ENCODE measurements at places on chromosomes 2 and 18. TPM values are rescaled to one million over a fixed set of nuclear protein-coding genes. Genes with fewer than 3 reads are reported as not detected.

Gene TLX2
- not detected for total RNA-seq

Gene SLC4A5
- total RNA-seq, result 12.7 TPM

Gene OTOF
- 0.14 TPM for total RNA-seq

- no peak for DNase-seq
These were observed 2.4 kb downstream of the EN1 start for GRCh38 chr2:118845005-118845521.

- DNase-seq, result no peak
These were observed 246.1 kb downstream of the FSIP2 start for GRCh38 chr2:185984670-185985069.

DNA sequence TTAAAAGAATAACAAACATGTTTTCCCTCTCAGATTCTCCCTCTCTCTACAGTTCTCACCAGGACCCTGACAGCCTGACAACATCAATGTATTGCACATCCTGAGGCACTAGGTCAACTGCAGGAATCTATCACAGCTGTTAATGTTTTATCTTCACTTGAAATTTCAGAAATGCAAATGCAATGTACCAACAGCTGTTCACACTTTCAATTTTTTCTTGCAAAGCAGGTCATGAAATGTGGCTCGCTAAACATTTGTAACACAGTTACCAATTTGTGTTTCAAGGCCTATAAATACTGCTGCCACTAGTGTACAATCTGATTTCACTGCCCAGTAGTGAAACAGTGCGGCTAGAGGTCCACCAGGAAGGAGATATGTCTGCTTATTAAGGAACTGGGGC, 147.8 kb downstream of the EXOC6B start:
- no peak for DNase-seq

GRCh38 chr2:141482697-141483096, 648.1 kb downstream of the LRP1B start:
- DNase-seq, result no peak

DNA sequence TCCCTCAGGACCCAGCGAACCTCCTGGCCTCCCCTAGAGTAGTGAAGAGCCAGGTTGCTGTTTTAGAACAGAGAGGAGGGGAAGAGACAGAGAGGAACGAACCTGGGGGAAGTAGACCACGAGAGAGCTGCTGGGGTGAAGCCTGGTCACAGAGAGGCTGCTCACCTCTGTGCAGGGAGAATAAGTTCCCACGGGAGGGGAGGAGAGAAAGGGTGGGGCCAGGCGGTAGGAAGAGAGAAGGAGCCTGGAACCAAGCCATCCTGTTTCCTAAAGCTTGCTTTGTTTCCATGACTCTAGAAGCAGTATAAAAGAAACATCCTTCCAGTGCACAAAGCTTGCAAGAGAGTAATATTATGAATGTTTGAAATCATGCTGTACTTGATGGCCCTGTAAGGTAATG, 147.9 kb downstream of the MYT1L start:
- no peak for DNase-seq

GRCh38 chr18:2636126-2636631, 19.3 kb upstream of the SMCHD1 start:
- no peak for DNase-seq

GRCh38 chr18:55838841-55839240, 250.8 kb upstream of the TCF4 start:
- DNase-seq, result no peak

DNA sequence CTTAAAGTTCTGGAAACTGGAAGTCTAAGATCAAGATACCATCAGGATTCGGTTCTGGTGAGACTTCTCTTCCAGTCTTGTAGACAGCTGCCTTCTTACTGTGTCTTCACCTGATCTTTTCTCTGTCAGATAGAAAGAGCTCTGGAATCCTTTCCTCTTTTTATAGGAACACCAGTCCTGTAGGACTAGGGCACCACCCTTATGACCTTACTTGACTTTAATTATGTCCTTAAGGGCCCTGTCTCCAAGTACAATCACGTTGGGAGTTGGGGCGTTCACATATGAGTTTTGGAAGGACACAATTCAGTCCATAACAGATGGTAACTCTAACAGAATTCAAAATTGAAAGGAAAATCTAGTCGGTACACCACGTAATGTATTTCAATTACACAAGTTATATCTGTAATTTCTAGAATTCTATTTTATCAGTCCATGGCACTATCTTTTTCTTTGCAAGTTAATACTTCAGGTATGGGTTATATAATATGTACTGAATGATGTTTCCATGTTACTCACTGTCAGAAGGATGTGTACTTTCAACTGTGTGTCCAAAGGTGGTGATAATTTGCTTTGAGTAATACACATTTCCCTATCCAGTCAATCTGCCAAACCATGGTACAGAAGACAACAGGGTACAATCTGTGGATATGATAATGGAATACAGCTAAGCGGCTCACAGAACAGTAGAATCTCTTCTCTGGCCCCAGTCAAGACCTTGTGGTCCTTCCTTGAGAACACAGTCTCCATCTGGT, 1.2 kb upstream of the SCYGR5 start:
- no peak for DNase-seq

DNA sequence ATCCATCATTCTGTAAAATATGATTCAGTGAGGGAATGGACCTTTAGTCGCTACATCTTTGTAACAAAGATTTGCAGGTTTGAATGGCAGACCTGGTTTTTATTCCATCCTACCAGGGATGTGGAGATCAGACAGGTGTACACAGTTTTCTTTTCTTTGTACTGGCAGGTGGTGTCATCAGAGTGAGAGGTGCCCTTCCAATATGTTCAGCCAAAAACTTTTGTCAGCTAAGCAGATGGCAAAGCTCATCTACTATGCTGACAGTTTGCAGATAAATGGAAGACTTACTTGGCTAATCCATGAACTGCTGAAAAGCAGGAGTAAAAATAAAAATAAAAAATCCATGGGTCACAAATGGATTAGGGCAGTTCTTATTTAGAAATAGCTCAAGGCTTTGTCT, 185.5 kb upstream of the DOK6 start:
- DNase-seq, result no peak

- DNase-seq, result no peak
These were observed 337.6 kb downstream of the IRS1 start for GRCh38 chr2:226461981-226462380.

DNA sequence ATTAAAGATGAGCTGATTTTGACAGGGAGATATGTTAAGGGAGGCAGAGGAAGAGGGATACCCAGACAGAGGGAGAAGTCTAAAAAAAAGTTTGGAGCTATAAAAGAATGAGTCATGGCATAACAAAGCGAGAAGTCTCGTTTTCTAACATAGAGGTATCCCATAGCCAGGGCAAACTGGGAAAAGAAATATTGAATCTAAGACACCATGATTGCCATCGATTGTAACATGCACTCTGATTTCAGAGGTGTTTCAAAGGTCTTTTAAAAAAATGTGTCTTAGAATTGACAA, 110.7 kb downstream of the MDH1 start:
- no peak for DNase-seq

DNA sequence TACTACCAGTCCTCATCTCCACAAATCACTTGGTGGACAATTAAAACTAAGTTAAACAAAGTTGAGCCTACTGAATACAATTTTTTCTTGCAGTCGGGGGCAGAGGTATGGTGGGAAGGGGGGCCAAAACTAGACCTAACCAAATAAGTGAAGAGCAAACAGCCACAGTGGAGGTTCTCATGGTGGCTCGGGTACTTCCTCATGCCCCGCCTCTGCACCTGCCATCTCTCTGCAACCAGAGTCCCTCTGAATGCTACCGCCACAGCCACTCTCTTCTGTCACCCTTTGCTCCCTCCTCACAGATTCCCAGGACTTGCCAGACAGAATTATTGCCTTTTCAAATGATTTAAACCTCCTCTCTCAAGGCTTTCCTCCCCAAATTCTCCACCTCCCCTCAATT, 204.2 kb downstream of the TMEM247 start:
- no peak for DNase-seq
